ENCODE measurements at places on chromosomes 4 and X. TPM values are rescaled to one million over a fixed set of nuclear protein-coding genes. Genes with fewer than 3 reads are reported as not detected.

The UGT8 gene
- 23.1 TPM for total RNA-seq

DNA sequence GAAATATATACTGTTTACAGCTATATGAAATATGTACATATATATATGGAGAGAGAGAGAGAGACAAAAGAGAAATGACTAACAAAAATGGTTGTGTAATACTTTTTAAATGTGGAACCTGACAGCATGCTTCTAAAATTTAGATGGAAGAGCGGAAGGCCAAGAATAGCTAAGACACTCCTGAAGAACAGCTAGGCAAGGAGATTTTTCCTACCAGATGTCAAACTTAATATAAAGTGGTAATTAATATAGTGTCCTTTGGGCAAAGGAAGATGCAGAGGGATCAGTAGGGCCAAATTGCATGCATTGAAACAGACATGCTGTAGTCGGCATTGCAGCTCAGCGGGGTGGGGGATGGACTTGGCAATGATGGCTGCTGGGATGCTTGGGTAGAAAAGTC, 45.2 kb downstream of the ADD1 start:
- DNase-seq: no peak
- no peak overlapping the region for H3K27ac ChIP-seq
- no peak overlapping the region for H3K4me3 ChIP-seq
- no peaks in the 10 kb centered on the region for H3K4me1 ChIP-seq

- no peaks in the 10 kb centered on the region for H3K4me1 ChIP-seq
- H3K4me3 ChIP-seq: no peak overlapping the region
- no peak overlapping the region for H3K27ac ChIP-seq
- no peak for DNase-seq
- H3K27me3 ChIP-seq: peaks cover 8% of the 10 kb centered on the region
Observed at GRCh38 chr4:10526429-10527222, 69.4 kb upstream of the ZNF518B start.

DNA sequence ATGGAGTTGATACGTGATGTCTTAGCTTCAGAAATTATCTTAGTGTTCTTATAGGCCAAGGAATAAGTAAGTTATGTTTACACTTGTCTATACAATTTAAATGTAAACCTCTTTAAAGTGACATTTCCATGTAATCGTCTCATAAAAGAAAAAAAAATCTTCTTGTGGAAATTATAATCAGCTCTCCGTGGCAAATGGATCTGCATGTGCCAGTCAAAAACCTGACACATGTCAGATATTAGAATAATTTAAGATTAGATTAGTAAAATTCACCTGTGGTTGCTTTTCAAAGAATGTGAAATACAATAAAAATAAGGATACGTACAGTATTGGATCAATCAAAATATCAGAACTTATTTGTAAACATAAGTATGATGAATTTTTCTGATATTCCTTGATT, 263.9 kb downstream of the ADAMTS3 start:
- H3K27me3 ChIP-seq: no peaks in the 10 kb centered on the region
- DNase-seq: no peak
- no peak overlapping the region for H3K4me3 ChIP-seq
- H3K27ac ChIP-seq: no peak overlapping the region
- no peaks in the 10 kb centered on the region for H3K4me1 ChIP-seq
- no peaks in the 10 kb centered on the region for H3K36me3 ChIP-seq

- H3K4me3 ChIP-seq: no peak overlapping the region
- no peaks in the 10 kb centered on the region for H3K4me1 ChIP-seq
- no peak for DNase-seq
- H3K36me3 ChIP-seq: no peaks in the 10 kb centered on the region
- no peak overlapping the region for H3K27ac ChIP-seq
Observed at GRCh38 chrX:38400389-38400910, 48.0 kb downstream of the OTC start.

DNA sequence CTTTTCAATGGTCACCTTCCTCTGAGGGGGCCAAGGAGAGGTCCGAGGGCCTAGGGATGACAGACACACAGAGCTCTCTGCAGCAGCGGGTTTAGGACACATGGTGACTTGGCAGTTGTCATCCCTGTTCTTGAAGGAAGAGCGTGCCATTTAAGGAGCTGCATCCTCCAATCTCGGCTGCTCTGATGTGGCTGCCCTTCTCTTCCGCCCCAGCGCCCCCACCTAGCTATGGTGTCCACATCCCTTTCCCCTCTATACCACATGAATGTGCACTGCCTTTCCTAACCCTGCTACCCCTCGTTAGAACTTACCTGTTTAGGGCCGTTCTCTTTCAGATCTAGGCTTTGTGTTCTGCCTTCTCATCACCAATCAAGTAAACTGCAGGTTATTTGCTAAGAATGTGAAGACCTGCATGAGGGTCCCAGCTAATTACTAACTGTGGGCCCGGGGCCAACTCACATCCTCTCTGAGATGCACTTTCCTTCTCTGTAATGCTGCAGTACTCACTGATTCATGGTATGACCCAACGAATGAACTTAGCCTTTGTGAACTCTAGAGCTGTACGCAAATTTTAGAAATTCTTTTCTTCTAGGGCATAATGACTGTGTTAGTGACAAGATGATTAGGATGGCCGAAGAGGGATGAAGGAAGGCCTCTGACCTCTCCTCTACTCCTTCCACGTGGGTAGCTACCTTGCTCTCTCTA, 38.2 kb downstream of the CHST7 start:
- H3K4me3 ChIP-seq: no peak overlapping the region
- H3K4me1 ChIP-seq: no peaks in the 10 kb centered on the region
- no peak overlapping the region for H3K27ac ChIP-seq
- no peaks in the 10 kb centered on the region for H3K27me3 ChIP-seq
- no peak for DNase-seq

The PNMA3 gene
- total RNA-seq: not detected

DNA sequence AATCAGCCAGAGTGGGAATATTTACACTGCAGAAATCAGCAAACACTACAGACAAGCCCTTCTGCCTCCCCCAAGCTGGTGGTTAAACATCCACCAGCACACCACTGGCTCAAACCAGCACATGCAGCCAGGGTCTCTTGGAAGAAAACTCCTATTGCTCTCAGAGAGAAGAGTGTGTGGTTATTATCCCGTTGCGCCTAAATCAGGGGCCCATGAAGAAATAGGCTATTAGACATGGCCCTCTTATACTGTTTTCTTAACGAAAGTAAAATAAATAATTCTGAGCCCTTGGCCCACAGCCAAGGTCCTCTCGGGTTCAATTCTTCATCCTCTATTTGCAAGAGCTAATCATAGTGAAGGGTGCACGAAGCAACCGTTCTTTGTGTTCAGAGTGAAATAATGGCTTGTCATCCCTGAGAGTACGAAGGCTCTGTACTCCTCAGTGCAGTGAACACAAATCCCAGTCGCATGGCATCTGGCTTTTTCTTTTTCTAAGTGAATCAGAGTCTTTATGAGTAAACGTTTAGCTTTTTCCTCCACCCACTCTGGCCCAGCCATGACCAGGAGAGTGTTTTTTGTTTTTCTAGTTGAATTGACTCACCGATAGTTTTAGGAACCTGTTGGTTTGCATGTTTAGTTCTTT, 33.4 kb upstream of the RBM47 start:
- no peaks in the 10 kb centered on the region for H3K4me1 ChIP-seq
- H3K27me3 ChIP-seq: no peaks in the 10 kb centered on the region
- DNase-seq: peak; percentile 26
- H3K4me3 ChIP-seq: peak overlapping the region; percentile 36
- H3K36me3 ChIP-seq: no peaks in the 10 kb centered on the region

DNA sequence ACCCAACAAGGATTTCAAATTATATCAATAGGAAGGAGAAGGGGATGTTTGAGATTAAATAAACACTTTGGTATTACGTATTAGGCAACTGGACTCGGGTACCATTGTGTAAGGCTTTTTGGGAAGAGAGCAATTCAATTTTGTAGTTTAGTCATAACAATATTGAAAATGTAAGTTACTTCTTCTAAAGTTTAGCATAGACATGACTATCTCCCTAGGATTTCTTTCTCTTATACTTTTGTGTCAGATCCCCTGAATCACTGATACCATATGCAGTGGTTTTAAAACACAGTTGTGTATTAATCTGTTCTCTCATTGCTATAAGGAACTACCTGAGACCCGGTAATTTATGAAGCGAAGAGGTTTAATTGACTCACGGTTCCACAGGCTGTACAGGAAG, 123.8 kb upstream of the FAM9C start:
- H3K27me3 ChIP-seq: no peaks in the 10 kb centered on the region
- H3K4me3 ChIP-seq: no peak overlapping the region
- H3K36me3 ChIP-seq: no peaks in the 10 kb centered on the region
- H3K27ac ChIP-seq: no peak overlapping the region

DNA sequence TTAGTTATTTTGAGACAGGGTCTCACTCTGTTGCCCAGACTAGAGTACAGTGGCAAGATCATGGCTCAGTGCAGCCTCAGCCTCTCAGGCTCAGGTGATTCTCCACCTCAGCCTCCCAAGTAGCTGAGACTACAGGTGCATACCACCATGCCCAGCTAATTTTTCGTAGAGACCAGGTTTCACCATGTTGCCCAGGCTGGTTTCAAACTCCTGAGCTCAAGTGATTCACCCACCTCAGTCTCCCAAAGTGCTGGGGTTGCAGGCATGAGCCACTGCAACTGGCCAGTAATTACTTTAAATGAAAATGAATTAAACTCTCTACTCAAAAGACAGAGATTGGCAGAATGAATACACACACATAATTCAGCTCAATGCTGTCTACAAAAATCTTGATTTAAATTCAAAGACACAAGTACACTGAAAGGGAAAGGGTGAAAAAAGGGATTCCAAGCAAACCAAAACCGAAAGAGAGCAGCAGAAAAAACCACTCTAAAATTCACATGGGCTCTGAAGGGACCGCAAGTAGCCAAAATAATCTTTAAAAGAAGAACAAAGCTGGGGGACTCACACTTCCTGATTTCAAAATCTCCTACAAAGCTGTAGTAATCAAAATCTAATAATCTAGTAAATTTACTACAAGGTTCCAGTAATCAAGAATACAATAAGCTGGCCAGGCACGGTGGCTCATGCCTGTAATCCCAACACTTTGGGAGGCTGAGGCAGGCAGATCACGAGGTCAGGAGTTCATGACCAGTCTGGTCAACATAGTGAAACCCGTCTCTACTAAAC, 11.8 kb upstream of the SPON2 start:
- H3K4me3 ChIP-seq: no peak overlapping the region
- H3K36me3 ChIP-seq: no peaks in the 10 kb centered on the region
- peaks cover 14% of the 10 kb centered on the region for H3K27me3 ChIP-seq
- no peak for DNase-seq
- no peak overlapping the region for H3K27ac ChIP-seq
- H3K4me1 ChIP-seq: peaks cover under 1% of the 10 kb centered on the region

The VSIG1 gene
- total RNA-seq: 2.6 TPM

DNA sequence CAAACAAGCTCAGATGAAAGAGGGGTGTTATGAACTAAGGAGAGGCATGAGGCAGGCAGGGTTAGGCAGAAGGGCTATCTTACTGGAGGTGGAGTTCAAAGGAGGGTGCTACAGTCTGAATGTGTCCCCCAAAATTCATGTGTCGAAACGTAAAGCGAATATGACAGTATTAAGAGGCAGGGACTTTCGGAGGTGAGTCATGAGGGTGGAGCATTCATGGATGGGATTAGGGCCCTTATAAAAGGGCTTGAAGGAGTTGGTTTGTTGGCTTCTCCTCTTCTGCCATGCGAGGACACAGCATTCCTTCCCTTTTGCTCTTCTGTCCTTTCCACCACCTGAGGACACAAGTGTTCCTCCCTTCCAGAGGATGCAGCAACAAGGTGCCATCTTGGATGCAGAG, 22.9 kb downstream of the APLN start:
- H3K36me3 ChIP-seq: no peaks in the 10 kb centered on the region
- no peaks in the 10 kb centered on the region for H3K4me1 ChIP-seq
- H3K4me3 ChIP-seq: no peak overlapping the region
- H3K27ac ChIP-seq: no peak overlapping the region
- DNase-seq: no peak
- H3K27me3 ChIP-seq: no peaks in the 10 kb centered on the region

GRCh38 chr4:155094201-155094820, 114.1 kb upstream of the NPY2R start:
- no peaks in the 10 kb centered on the region for H3K27me3 ChIP-seq
- DNase-seq: no peak
- H3K4me3 ChIP-seq: no peak overlapping the region
- H3K27ac ChIP-seq: no peak overlapping the region

DNA sequence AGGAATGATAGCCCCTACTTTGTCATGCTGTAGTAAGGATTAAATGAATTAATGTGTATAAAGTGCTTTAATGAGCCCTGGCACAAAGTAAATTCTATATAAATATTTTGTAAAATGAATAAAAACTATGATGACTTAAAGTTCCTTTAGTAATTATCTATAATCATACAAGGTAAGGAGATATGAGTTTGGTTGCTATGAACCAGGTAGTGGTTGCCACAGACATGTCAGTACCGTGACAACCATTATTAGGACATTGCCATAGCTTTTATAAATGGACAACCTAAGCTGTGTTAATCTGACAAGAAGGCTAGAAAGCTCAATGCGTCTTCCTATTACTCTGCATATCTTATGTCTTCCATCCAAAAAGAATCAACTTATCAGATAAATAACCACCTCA, at the start of gene ARL13A:
TSS of gene ARL13A (plus strand) at position 301 of the 400 bp plus-strand sequence. CDS start 3,982 bp downstream, outside the sequence.
- no peaks in the 10 kb centered on the region for H3K27me3 ChIP-seq
- no peak for DNase-seq

DNA sequence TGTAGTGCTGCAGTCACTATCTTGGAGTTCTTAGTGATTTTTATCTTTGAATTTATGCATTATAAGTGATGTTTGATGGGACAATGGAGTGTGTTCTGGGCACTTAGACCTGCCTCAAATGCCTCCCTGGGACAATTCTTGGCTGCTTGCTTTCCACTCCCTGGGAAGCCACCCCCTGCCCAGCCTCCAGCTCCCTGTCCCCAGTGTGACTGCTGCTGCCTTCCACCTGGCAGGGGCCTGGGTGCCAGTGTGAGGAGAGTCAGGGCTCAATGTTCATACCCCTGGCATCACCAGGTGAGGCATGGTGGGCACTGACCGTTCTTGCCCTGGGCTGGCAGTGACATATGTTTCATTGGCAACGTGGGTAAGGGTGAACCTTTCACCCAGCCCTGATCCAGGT, 14.8 kb downstream of the MSX1 start:
- no peak for DNase-seq
- H3K36me3 ChIP-seq: no peaks in the 10 kb centered on the region

GRCh38 chr4:5707366-5707765, 993 bp downstream of the EVC2 start:
- no peaks in the 10 kb centered on the region for H3K4me1 ChIP-seq
- H3K36me3 ChIP-seq: no peaks in the 10 kb centered on the region
- no peaks in the 10 kb centered on the region for H3K27me3 ChIP-seq

DNA sequence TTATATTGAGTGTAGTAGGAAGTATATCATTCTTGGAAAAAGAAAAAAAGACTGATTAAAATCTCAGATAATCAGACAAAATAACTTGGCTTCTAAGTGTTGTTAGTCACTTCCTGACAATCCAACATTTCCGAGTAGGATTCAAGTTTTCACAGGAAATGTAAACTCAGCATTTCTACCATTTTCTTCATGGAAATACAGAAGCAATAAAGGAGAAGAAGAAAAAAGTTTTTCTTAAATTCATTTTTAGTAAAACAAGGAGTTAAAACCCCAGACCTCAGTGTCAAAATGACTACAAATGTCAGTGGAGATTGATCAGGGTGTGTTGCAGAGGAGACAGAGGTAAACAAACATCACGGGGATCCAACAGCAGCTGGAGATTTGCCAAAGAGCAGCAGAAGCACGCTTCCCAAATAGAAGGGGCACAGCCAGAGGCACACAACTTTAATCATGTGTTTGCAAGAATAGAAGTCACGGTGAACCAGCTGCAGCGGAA, 129.3 kb upstream of the FAM9B start:
- H3K27ac ChIP-seq: no peak overlapping the region
- H3K4me3 ChIP-seq: no peak overlapping the region
- peaks cover 25% of the 10 kb centered on the region for H3K36me3 ChIP-seq
- no peaks in the 10 kb centered on the region for H3K27me3 ChIP-seq
